A549 treated with DMSO at 1 μM for 4 hours (cell line): ENCODE measurements at places on chromosomes 7 and 10. TPM values are rescaled to one million over a fixed set of nuclear protein-coding genes. Genes with fewer than 3 reads are reported as not detected.

IGF2BP3 gene
- 20.7 to 26.6 TPM (median 25.1 TPM) in 5 replicates for total RNA-seq

KCND2 gene
- not detected in 5 replicates for total RNA-seq

RBM48 gene
- total RNA-seq: 5.9 to 8.5 TPM (median 6.9 TPM) in 5 replicates

SEC31B gene
- total RNA-seq: 1.8 to 2.9 TPM (median 2.4 TPM) in 5 replicates
